Activated naive CD8-positive, alpha-beta T cell treated with anti-CD3 and anti-CD28 coated beads for 36 hours (primary cell): ENCODE measurements at places on chromosomes 13 and 19. TPM values are rescaled to one million over a fixed set of nuclear protein-coding genes. Genes with fewer than 3 reads are reported as not detected.

- no peak overlapping the region for H3K27ac ChIP-seq
- H3K4me3 ChIP-seq, result no peak overlapping the region
- peaks cover 13% of the 10 kb centered on the region for H3K4me1 ChIP-seq
- no peak for DNase-seq
- H3K27me3 ChIP-seq, result no peaks in the 10 kb centered on the region
Observed at GRCh38 chr19:36577271-36577996, 4.3 kb upstream of the ZNF529 start.

- peak overlapping the region; percentile 99 for H3K4me3 ChIP-seq
- no peaks in the 10 kb centered on the region for H3K27me3 ChIP-seq
- peak; percentile 46 for DNase-seq
- no peaks in the 10 kb centered on the region for H3K36me3 ChIP-seq
- H3K4me1 ChIP-seq, result peaks cover 13% of the 10 kb centered on the region
Observed at GRCh38 chr19:5828661-5829566, 10.6 kb downstream of the FUT6 start.

The OSCAR gene
- 0.37 TPM for total RNA-seq

DNA sequence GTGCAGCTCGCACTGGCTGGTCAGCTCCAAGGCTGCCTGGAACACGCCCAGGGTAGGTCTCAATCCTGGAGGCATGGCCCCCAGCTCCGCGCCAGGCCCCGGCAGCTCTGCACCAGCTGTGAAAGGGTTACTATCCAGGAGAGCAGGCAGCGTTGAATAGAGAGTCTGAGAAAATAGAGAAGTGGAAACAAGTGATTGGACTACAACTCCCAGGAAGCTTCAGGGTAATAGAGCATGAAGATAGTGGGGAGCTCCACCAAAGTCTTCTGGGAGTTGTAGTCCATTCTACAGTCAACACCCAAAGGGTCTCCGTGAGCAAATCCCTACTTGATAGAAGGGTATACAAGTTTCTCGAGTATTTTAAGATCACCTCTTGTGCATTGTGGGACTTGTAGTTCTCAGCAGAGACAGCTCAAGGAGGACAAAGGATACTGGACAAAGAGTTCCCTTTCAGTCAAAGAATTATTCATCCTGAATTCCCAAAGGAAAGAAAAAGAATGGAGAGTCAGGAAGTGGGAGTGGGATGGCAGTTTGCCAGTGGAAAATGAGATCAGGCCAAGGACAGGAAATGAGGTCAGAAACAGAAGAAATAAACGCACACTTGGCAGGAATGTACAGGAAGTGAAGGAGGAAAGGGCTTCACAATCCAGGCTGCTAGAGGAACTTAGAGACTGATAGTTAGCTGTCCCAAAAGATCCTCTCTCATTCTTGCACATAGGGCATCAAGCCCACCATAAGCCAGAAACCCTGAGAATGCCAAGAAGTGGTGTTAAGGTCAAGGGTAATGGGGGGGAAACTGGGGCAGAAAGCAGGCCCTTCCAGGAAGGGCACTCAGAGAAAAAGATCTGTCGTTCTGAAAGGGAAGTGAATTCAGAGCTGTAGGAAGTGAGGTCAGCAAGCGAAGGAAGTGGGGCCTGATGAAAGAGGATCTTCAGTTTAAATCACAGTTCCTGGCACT, 5.5 kb upstream of the MAMSTR start:
- H3K4me3 ChIP-seq, result peak overlapping the region; percentile 55
- peaks cover 23% of the 10 kb centered on the region for H3K4me1 ChIP-seq
- peak overlapping the region; percentile 92 for H3K27ac ChIP-seq
- no peak for DNase-seq
- no peaks in the 10 kb centered on the region for H3K27me3 ChIP-seq
- H3K36me3 ChIP-seq, result peaks cover 26% of the 10 kb centered on the region

GRCh38 chr13:78040205-78040830, 121.7 kb upstream of the EDNRB start:
- no peak overlapping the region for H3K4me3 ChIP-seq
- H3K36me3 ChIP-seq, result no peaks in the 10 kb centered on the region
- no peaks in the 10 kb centered on the region for H3K4me1 ChIP-seq
- no peak overlapping the region for H3K27ac ChIP-seq
- DNase-seq, result no peak
- peaks cover 13% of the 10 kb centered on the region for H3K27me3 ChIP-seq

DNA sequence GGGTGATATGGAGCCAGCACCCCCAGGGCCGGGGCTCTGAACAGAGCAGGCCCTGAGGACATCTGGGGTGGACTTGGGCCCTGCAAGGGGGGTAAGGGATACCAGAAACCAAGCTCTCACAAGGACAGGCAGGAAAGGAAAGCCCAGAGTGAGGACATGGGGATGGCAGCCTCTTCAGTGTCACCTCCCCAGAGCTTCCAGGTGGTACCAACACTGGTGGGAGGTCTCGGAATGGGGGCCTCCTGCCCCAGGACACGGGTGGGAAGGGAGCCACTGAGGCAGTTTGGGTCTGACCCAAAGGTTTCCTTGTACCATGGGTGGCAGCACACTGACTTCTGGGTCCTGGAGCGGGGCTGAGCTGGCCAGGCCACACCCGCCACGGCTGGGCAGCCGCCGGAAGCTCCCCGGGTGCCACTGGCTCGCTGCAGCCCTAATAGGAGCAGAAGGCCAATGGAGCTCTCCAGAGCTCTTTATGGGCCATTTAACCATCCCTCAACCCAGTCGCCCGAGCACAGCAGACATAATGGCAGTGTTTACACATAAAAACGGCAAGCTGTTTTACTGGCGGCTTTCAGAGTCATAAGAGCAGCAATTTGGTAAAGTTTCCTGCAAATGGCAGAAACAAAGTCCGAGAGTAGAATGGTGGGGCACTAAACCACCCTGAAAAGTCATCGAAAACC, 59.3 kb downstream of the PEPD start:
- H3K27me3 ChIP-seq, result no peaks in the 10 kb centered on the region
- no peaks in the 10 kb centered on the region for H3K36me3 ChIP-seq
- H3K27ac ChIP-seq, result no peak overlapping the region
- H3K4me3 ChIP-seq, result no peak overlapping the region
- H3K4me1 ChIP-seq, result no peaks in the 10 kb centered on the region

- no peaks in the 10 kb centered on the region for H3K27me3 ChIP-seq
- no peak overlapping the region for H3K4me3 ChIP-seq
- H3K27ac ChIP-seq, result no peak overlapping the region
- H3K36me3 ChIP-seq, result no peaks in the 10 kb centered on the region
- H3K4me1 ChIP-seq, result no peaks in the 10 kb centered on the region
Observed at GRCh38 chr13:26705536-26705935, 55.0 kb downstream of the GPR12 start.

- H3K36me3 ChIP-seq, result no peaks in the 10 kb centered on the region
- no peak overlapping the region for H3K27ac ChIP-seq
- no peaks in the 10 kb centered on the region for H3K4me1 ChIP-seq
- H3K27me3 ChIP-seq, result no peaks in the 10 kb centered on the region
- no peak overlapping the region for H3K4me3 ChIP-seq
Observed at GRCh38 chr13:98273824-98274742, 97.0 kb upstream of the RNF113B start.
